ENCODE measurements at places on chromosomes 1 and 21. TPM values are rescaled to one million over a fixed set of nuclear protein-coding genes. Genes with fewer than 3 reads are reported as not detected.

- peak overlapping the region; percentile 76 for H3K4me3 ChIP-seq
- H3K4me1 ChIP-seq = no peaks in the 10 kb centered on the region
- no peak overlapping the region for H3K27ac ChIP-seq
- no peak for DNase-seq
- H3K36me3 ChIP-seq = no peaks in the 10 kb centered on the region
Measured at GRCh38 chr1:75614399-75614756, 3.5 kb upstream of the SLC44A5 start.

GRCh38 chr1:64759968-64760367 is 15.1 kb downstream of the RAVER2 start:
- H3K27ac ChIP-seq = no peak overlapping the region
- no peaks in the 10 kb centered on the region for H3K4me1 ChIP-seq
- no peak overlapping the region for H3K4me3 ChIP-seq
- no peaks in the 10 kb centered on the region for H3K36me3 ChIP-seq

- no peak overlapping the region for H3K27ac ChIP-seq
- DNase-seq = no peak
- peaks cover 10% of the 10 kb centered on the region for H3K36me3 ChIP-seq
- no peaks in the 10 kb centered on the region for H3K27me3 ChIP-seq
Measured at GRCh38 chr1:226166341-226166740, 20.2 kb downstream of the ACBD3 start.

Gene NBPF6
- total RNA-seq = 0.33 TPM

GRCh38 chr1:7456722-7457082 is 314.4 kb upstream of the VAMP3 start:
- no peak for DNase-seq
- no peak overlapping the region for H3K4me3 ChIP-seq
- H3K27me3 ChIP-seq = no peaks in the 10 kb centered on the region
- H3K4me1 ChIP-seq = no peaks in the 10 kb centered on the region
- H3K27ac ChIP-seq = no peak overlapping the region

Gene TEDDM1
- not detected for total RNA-seq

Gene MORN1
- total RNA-seq = 4.0 TPM

GRCh38 chr1:174053826-174054225 is 31.7 kb upstream of the RC3H1 start:
- H3K4me1 ChIP-seq = no peaks in the 10 kb centered on the region
- no peaks in the 10 kb centered on the region for H3K36me3 ChIP-seq
- H3K27me3 ChIP-seq = no peaks in the 10 kb centered on the region
- H3K4me3 ChIP-seq = no peak overlapping the region
- H3K27ac ChIP-seq = no peak overlapping the region

DNA sequence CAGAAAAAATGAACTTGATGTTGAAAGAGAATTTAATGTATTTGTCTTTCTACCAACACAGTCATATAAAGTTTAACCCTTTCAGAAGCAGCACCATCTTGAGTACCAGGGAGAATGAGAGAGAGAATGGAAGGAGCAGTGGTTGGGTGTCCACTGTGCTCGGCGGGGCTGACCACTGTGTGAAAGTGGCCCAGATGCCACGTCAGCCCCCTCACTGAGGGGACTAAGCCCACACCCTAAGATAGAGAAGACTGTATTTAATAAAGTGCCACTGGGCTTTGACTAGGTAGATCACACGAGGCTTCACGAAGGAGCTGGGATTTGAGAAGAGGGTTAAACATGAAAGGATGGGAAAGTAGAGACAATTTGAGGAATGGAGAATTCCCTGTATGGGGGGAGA is 31.2 kb downstream of the BATF3 start:
- no peaks in the 10 kb centered on the region for H3K36me3 ChIP-seq
- H3K4me1 ChIP-seq = no peaks in the 10 kb centered on the region
- peak overlapping the region; percentile 95 for H3K27ac ChIP-seq
- H3K4me3 ChIP-seq = no peak overlapping the region
- no peak for DNase-seq

- no peak overlapping the region for H3K27ac ChIP-seq
- no peaks in the 10 kb centered on the region for H3K4me1 ChIP-seq
- no peaks in the 10 kb centered on the region for H3K27me3 ChIP-seq
- no peak overlapping the region for H3K4me3 ChIP-seq
- DNase-seq = no peak
- no peaks in the 10 kb centered on the region for H3K36me3 ChIP-seq
Measured at GRCh38 chr1:41394959-41395956, 34.0 kb downstream of the FOXO6 start.

DNA sequence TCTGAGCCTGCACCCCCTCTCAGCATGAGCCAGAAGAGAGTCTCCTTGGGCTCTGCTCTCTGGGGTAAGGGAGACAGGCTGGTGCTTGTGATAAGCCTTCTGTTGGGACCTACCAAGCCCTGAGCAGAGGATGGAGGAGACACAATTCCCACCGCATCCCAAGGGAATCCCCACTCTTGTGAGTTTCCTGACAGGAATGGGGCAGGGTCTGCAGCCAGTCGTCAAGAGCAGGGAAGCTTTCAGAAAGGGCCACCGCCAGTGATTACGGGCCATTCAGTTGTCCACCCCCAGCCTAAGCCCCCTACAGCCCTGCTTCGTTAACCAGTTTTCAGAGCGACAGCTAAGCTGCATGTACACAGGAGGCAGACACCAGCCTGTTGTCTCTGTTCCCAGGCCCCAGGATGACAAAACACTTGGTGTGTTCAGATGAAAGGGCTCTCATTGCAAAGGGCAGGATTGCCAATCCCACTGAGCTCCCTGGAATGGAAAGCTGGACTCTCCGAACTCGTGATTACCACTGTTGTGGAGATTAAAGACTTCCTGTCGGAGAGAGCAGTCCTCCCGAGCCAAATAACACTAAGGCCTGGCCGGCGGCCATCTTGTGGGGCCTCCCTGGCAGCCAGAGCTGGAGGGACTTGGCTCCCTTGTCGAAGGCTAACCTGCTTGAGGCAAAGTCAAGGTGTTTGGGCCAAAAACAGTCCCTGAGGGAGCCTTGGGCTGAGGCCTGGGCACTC is 37.4 kb upstream of the SLC30A1 start:
- no peak overlapping the region for H3K4me3 ChIP-seq
- no peaks in the 10 kb centered on the region for H3K27me3 ChIP-seq
- peak overlapping the region; percentile 80 for H3K27ac ChIP-seq
- DNase-seq = no peak

DNA sequence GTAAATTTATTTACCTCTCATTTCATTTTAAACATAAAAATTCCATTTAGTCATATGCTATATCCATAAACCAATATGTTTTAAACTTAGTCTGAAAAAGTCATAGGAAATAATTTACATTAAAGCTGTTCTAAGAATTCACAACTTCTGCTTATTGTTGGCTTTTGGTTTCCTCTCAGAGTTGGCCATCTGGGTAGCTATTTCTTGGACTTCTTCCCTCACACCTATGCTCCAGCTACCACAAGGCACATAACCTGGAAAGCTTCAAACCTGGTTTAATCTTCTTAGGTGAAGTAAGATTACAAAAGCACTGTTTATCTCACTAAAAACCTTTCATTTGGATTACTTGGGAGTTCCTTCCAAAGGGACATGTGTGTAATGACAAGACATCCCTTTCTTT is 29.8 kb downstream of the RBM11 start:
- H3K27me3 ChIP-seq = no peaks in the 10 kb centered on the region
- H3K4me1 ChIP-seq = no peaks in the 10 kb centered on the region
- DNase-seq = no peak
- no peak overlapping the region for H3K4me3 ChIP-seq
- no peak overlapping the region for H3K27ac ChIP-seq
- no peaks in the 10 kb centered on the region for H3K36me3 ChIP-seq

- H3K4me3 ChIP-seq = no peak overlapping the region
- peak; percentile 30 for DNase-seq
- no peaks in the 10 kb centered on the region for H3K27me3 ChIP-seq
- H3K36me3 ChIP-seq = no peaks in the 10 kb centered on the region
Measured at GRCh38 chr1:53107570-53108322, 34.7 kb downstream of the SLC1A7 start.

GRCh38 chr1:219771080-219771479 is 157.3 kb downstream of the SLC30A10 start:
- no peaks in the 10 kb centered on the region for H3K36me3 ChIP-seq
- no peak overlapping the region for H3K27ac ChIP-seq
- H3K4me3 ChIP-seq = no peak overlapping the region
- H3K4me1 ChIP-seq = no peaks in the 10 kb centered on the region
- no peaks in the 10 kb centered on the region for H3K27me3 ChIP-seq

DNA sequence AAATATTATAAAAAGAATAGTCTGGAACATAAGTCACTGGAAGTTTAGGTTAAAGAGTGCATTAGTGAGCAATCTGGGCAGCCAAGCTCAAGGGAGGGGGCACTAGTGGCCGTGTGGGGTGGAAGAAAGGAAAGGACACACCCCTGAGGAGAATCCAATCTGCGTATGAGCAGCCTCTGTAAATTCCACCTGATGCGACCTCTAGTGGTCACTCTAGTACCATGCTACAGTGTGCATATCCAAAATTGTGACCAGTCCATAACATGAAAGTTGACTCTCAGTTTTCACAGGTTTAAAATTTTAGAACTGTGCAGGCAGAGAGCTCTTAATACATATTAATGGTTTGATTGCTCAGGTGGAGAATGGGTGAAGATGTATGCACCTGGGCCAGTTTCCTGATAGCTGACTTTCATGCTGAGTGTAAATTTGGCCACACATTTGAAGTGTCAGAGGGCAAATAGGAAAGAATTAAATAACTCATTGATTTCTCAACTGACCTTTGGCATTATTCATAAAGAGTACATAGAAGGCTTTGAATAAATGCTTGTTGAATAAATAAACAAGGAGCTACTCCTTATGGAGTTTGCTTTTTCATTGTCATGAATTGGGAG is 105.9 kb upstream of the C21orf91 start:
- H3K4me1 ChIP-seq = no peaks in the 10 kb centered on the region
- DNase-seq = no peak
- no peak overlapping the region for H3K4me3 ChIP-seq
- no peaks in the 10 kb centered on the region for H3K36me3 ChIP-seq
- no peak overlapping the region for H3K27ac ChIP-seq

DNA sequence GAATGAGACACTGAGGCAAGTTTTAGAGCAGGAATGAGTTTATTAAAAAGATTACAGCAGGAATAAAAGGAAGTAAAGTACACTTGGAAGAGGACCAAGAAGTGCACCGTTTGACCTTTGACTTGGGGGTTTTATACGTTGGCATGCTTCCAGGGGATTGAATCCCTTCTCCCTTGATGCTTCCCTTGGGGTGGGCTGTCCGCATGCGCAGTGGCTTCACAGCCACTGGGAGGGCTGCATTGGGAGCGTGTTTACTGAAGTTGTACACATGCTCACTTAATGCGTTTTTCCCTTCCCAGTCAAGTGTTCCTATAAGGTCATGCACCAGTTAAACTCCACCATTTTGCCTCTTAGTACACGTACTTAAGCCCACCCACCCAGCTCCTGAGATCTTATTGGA is 72.4 kb upstream of the MARK1 start:
- no peaks in the 10 kb centered on the region for H3K4me1 ChIP-seq
- no peak overlapping the region for H3K27ac ChIP-seq
- no peaks in the 10 kb centered on the region for H3K27me3 ChIP-seq
- no peak overlapping the region for H3K4me3 ChIP-seq
- DNase-seq = no peak

- H3K27ac ChIP-seq = no peak overlapping the region
- no peaks in the 10 kb centered on the region for H3K27me3 ChIP-seq
- DNase-seq = no peak
- no peak overlapping the region for H3K4me3 ChIP-seq
Measured at GRCh38 chr1:169931795-169932231, 38.1 kb upstream of the SCYL3 start.

DNA sequence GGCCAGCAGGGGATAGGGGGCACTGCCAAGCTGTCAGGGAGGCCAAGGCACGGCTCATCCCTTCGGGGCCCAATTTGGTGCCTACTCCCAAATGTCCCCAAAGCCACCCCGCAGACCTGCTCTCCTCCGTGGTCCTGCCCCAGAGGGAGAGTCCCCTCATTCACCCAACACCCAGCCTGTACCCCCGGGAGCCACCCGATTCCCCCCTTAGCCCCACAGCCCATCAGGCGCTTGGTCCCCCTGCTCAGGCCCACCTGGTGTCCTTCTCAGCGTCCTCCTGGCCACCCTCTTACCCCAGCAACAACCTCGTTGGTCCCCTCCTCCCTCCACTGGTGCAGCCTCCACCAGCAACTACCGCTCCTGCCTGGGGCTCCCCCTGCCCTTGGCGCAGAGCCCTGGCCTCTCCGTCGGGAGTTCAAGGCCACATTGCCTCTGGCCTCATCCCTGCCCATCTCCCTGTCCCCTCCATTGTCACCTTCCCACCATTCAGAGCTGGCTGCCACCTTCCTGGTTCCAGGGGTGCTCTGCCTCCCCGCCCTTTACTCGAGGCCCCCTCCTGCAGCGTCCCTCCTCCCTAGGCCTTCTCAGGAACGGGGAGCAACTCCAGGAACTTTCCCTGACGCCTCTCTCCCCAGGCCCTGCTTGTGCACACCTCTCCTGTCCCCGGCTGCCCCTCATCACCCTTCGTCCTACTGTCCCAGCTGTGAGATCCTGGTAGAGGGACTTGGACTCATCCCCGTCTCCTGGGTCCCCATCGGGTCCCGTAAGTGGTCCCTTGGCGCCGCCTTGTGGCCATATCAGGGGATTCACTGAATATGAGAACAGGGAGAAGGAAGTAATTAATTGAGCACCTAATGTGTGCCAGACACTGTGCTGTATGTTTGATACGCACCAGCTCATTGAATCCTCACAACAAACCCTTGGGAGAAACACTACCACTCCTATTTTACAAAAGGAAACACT is 73.9 kb downstream of the RAP1GAP start:
- no peaks in the 10 kb centered on the region for H3K36me3 ChIP-seq
- no peak overlapping the region for H3K27ac ChIP-seq
- no peaks in the 10 kb centered on the region for H3K4me1 ChIP-seq
- H3K4me3 ChIP-seq = no peak overlapping the region

DNA sequence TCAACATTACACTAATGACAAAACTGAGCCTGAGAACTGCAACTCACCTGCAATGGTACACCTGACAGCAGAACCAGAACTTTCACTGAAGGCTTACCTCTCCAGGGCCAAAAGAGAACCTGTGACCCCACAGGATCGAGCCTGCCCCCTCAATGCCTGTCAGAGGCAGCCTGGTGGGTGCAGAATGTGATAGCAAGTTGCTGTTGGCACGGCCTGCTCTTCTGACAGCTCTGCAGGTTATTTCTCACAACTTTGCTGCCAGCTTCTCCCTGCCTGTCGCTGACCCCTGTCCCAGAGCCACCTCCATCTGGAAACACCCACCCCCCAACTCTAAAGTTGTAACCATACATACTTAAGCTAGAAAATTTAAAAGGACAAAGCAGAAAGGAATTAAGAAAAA is 35.2 kb downstream of the HIVEP3 start:
- H3K27ac ChIP-seq = peak overlapping the region; percentile 77
- H3K4me3 ChIP-seq = no peak overlapping the region
- H3K36me3 ChIP-seq = no peaks in the 10 kb centered on the region
- H3K4me1 ChIP-seq = no peaks in the 10 kb centered on the region
- no peaks in the 10 kb centered on the region for H3K27me3 ChIP-seq

Gene KCNA2
- 0.59 TPM for total RNA-seq

Gene TNFRSF1B
- total RNA-seq = 48.8 TPM

GRCh38 chr1:11885916-11886315 is 27.2 kb upstream of the NPPB start:
- H3K4me1 ChIP-seq = no peaks in the 10 kb centered on the region
- H3K36me3 ChIP-seq = no peaks in the 10 kb centered on the region
- DNase-seq = no peak
- H3K27me3 ChIP-seq = no peaks in the 10 kb centered on the region
- H3K4me3 ChIP-seq = no peak overlapping the region

GRCh38 chr1:94641990-94642389 is 100.4 kb upstream of the F3 start:
- no peaks in the 10 kb centered on the region for H3K36me3 ChIP-seq
- H3K4me3 ChIP-seq = no peak overlapping the region
- no peak overlapping the region for H3K27ac ChIP-seq
- H3K4me1 ChIP-seq = no peaks in the 10 kb centered on the region
- H3K27me3 ChIP-seq = no peaks in the 10 kb centered on the region
